ENCODE measurements at places on chromosomes 7 and 10. TPM values are rescaled to one million over a fixed set of nuclear protein-coding genes. Genes with fewer than 3 reads are reported as not detected.
A peak's percentile ranks its signal among the peaks of the same experiment; 100 is the strongest.

- no peak for DNase-seq
Observed at GRCh38 chr10:42973870-42974692, 102.8 kb upstream of the RET start.

Gene GJD4
- not detected for total RNA-seq

DNA sequence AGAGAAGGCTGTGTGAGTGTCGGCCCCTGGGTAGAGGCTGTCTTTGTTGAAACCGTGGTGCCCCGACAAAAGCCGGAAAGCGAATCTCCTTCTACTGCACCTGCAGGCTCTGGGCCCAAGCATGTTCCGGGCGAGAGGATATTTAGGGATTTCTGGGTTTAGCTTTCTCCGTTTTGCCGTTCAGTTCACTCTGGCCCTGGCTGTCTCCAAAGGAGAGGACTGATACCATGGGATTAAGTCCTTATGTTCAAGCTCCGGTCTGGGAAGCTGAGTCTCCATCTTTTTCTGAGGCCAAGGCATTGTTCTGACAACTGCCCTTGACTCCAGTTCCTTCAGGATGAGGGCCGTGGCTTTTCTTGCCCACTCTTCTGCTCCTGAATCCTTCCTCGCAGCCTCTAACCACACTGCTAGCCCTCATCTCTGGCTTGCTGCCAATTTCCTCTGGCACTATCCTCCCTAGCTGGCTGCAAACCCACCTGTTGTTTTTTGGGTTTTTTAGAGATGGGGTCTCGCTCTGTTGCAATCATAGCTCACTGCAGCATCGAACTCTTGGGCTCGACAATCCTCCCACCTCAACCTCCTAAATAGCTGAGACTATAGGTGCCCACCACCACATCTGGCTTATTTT lies 206.8 kb downstream of the SKIDA1 start:
- no peak for DNase-seq

GRCh38 chr10:102262744-102263370 lies 17.5 kb downstream of the GBF1 start:
- DNase-seq: no peak

DNA sequence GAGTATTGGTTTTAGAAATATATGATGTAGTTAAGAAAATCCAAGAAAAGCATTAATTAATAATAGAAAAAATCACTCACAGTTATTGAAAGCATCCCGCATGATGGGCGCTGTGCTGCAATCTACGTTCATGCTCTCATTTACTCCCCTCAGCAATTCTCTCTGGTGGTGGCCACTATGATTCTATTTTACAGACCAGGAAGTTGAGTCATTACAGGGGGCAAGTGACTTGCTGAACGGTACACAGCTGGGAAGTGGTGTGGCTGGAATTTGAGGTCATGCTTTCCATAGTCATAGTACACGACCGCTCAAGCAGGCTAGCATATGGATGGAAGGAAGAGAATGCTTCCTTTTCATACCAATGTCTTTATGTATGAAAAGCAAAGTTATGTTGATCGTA lies 117.4 kb downstream of the TES start:
- no peak for DNase-seq

Gene ASAH2B
- total RNA-seq: 5.2 TPM

- no peak for DNase-seq
Observed at GRCh38 chr10:108180878-108181277, 1016.4 kb upstream of the SORCS1 start.

Gene FEZF1
- not detected for total RNA-seq

Gene SKIDA1
- 0.22 TPM for total RNA-seq

- no peak for DNase-seq
Observed at GRCh38 chr10:115941361-115941771, 331.6 kb downstream of the GFRA1 start.

- DNase-seq: no peak
Observed at GRCh38 chr10:57799625-57800024, 468.1 kb downstream of the IPMK start.

DNA sequence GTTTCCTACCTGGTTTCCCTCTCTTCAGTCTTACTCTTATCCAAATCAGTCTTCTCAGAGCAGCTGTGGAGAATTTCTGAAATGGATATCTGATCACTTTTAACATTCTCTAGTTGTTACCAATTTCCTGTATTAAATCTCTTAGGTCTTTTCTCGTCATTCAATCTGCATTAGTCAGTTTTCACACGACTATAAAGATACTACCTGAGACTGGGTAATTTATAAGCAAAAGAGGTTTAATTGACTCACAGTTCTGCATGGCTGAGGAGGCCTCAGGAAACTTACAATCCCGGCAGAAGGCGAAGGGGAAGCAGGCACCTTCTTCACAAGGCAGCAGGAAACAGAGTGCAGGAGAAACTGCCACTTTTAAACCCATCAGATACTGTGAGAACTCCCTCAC lies 444.8 kb downstream of the GATA3 start:
- DNase-seq: no peak

Gene RBP3
- total RNA-seq: not detected

GRCh38 chr7:135980665-135981180 lies 3.6 kb upstream of the MTPN start:
- peak; percentile 77 for DNase-seq

GRCh38 chr7:148478551-148478950 lies 112.0 kb upstream of the C7orf33 start:
- DNase-seq: peak; percentile 5

Gene SPDYE5
- not detected for total RNA-seq

DNA sequence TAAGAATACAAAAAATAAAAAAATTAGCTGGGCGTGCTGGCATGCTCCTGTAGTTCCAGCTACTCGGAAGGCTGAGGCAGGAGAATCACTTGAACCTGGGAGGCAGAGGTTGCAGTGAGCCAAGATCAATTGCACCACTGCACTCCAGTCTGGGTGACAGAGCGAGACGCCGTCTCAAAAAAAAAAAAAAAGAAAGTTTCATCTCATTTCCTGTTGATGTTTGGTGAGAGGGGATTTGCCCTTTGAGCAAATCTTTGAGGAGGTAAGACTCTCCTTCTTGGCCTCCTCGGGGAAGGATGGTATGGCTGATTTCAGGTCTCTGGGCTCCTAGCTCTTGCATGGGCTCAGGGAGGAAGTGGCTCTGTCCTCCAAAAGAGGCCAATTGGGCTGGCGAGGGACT lies 3.6 kb upstream of the GRID2IP start:
- no peak for DNase-seq

GRCh38 chr10:113618338-113618737 lies 45.5 kb downstream of the NRAP start:
- no peak for DNase-seq

DNA sequence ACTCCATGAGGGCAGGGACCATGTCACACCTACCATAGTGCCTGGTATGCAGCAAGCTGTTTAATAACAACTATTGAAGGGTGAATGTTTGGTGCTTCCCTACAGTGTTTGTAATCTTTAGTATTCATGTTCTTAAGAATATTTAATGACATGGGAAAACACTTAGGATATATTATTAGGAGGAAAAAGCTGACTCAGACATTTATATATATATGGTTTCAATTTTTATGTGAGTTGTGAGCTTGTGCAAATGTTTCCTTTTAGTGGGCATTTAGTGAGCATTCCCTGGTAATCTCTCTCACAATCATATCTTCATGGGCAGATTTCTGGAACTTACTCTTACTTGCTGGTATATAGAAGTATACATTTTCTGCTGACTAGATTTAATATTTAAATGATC lies 359.1 kb downstream of the EXOC4 start:
- no peak for DNase-seq

GRCh38 chr7:140646931-140647647 lies 6.5 kb upstream of the DENND2A start:
- peak; percentile 55 for DNase-seq

Gene TMEM26
- total RNA-seq: not detected

DNA sequence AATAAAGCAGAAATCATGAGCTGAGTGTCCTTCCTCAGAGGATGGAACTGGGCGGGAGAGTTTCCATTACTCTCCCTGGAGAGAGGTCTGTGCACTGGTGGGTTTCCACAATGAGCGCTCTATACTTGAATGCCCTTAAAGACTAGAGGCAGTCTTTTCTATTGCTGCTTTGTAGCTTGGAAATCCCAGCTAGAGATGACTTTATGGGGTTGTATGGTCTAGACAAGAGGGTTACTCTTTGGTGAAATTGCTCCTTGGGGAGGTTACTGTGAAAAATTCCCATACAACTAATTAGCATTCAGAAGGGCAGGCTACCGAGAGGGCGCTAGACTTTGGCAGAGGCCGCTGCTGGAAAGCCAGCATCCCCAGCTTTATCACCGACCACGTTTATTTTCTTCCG lies 136.8 kb downstream of the TAX1BP1 start:
- no peak for DNase-seq

DNA sequence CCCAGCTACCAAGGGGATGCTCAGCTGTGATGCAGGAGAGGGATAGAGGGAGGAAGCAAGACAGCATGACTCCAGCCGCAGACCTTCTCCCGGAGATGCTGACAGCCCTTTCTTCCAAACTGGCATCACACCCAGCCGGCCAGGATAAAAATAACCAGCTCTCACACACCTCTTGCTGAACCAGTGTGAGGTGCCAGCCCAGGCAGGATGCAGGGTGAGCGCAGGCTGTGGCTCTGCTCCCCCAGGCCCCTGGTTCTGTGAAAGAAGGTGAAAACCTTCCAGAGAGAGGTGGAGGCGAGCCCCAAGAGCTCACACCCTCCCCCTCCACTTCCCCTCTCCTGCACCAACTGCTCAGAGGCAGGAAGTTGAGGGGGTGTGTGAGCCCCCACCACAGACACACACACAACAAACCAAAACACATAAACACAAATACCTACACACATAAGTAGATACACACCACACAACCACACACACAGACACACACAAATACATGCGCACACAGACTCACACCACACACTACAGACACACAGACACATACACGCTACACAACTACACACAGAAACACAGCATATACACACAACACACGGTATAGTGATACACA lies 4.0 kb downstream of the GPR15LG start:
- DNase-seq: no peak

DNA sequence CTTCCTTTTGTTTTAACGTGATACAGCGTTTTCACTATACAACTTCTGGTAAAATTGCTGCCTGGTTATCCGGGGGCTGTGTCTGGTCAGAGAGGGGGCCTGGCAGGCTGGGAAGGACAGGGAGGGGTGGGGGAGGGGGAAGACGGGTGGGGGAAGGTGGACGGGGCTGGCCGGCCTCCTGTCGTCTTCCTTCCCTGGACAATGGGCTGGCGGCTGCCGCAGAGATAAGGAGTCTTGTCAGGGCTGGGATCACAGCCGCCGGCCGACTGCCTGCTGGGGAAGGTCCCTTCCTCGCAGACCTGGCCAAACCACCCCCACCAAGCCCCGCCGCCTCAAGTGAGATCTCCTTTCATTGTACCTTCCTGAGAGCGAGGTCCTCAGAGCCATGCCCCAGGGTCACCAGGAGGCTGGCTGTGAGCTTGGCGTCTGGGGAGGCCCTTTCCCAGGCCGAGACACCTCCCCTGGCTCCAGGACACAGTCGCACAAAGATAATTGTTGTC lies 151.2 kb upstream of the TNRC18 start:
- DNase-seq: no peak

GRCh38 chr7:7851381-7851780 lies 117.2 kb upstream of the GLCCI1 start:
- no peak for DNase-seq

GRCh38 chr10:61356354-61356753 lies 96.8 kb downstream of the TMEM26 start:
- DNase-seq: no peak

GRCh38 chr10:23192712-23193434 lies 761 bp downstream of the PTF1A start:
- no peak for DNase-seq

Gene LIPK
- total RNA-seq: not detected

- DNase-seq: no peak
Observed at GRCh38 chr7:4782333-4783291, 7.2 kb downstream of the AP5Z1 start.

Gene CCDC172
- total RNA-seq: not detected

Gene PPP1R17
- 7.9 TPM for total RNA-seq

All from Karpas-422 (cell line).